ENCODE measurements at places on chromosomes 11 and 22.

DNA sequence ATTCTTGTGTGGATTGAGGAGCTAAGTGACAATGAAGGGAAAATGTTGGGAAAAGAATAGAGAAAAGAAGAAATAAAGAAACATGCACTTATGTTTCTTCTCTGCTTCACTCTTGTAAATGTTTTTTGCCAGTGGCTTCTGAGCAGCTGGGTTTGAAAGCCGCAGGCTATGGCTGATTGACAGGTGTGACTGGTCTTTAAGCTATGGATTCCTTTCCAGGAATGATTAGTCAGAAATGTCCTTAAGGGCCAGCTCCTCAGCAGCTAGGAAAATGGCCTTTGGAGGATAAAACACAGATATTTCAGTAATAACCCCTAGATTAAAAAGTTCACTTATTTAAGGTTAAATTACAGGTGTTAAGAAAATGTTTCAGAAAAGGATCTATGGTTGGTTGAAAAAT is 6.5 kb upstream of the USP28 start:
- no peak for DNase-seq

- DNase-seq = no peak
Observed at GRCh38 chr11:43072911-43073310, 238.9 kb upstream of the API5 start.

DNA sequence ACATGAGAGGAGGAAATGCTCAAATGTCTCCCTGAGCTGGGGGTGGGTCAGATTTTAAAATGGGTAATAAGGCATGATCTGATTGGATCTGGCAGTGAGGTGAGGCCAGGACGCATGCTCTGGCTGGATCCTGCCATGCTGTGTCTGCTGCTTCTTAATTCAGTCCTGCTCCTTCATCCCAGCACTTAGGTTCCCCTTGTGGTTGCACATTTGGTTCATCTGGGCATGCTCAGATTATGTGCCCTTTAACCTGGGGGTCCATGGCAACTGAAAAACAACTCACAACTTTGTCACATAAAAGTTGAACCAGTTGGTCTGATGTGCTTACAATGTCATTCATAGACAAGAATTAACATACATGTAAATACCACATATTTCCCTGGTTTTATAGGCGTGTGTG is 67.9 kb downstream of the PIWIL4 start:
- DNase-seq = no peak

GRCh38 chr22:19940536-19941364 is 822 bp upstream of the COMT start:
- no peak for DNase-seq

GRCh38 chr11:115576606-115577380 is 72.6 kb upstream of the CADM1 start:
- no peak for DNase-seq

DNA sequence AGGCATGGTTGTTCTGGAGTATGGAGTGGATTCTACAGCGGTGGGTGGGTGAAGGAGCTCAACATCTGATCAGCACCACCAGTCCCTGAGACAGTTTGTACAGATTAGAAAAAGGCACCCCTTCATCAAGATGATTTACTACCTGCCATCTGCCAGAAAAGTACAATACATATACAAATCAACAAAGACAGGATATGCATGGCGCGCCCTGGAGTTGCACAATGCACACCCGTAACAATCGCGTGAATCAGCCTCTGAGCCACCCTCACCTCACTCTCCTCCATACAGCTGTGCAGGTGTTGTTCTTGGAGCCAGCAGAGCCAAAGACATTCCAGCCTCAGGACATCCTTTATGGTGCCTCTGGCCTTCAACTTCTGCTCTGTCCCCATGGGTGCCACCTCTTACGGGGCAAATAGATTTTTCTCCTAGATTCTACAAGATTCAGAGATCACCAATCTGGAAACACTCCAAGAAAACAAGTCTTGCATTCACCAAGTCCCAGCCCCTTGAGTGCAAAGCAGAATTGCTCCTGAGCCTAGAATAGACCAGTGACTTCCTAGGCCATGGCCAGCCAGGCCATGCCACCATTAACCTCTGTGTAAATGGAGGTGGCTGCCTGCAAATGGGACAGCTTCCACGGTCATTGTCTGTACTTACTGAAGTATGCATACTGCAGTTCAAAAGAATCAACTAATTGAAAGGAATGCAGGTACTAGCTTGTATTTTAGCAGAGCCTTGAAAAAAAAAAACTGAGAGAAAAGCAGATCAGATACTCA is 490.9 kb downstream of the SOX6 start:
- no peak for DNase-seq

DNA sequence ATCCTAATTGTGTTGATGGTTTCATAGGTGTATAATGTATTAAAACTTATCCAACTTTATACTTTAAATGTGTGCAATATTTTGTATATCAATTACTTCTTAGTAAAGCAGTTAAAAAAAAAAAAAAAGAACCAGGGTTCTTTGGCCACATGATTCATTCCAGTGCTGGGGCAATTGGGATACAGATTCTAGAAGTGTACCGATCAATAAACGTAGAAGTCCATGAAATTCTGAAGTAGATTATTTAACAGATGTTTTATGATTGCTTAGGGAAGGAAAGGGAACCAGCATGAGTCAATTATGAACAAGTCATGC is 51.0 kb downstream of the MAPK1 start:
- no peak for DNase-seq

GRCh38 chr11:92107331-92107730 is 117.3 kb upstream of the FAT3 start:
- DNase-seq = no peak

- no peak for DNase-seq
Observed at GRCh38 chr11:120494595-120494994, 17.0 kb upstream of the GRIK4 start.

GRCh38 chr11:27509908-27510307 is 3.3 kb upstream of the LIN7C start:
- no peak for DNase-seq

DNA sequence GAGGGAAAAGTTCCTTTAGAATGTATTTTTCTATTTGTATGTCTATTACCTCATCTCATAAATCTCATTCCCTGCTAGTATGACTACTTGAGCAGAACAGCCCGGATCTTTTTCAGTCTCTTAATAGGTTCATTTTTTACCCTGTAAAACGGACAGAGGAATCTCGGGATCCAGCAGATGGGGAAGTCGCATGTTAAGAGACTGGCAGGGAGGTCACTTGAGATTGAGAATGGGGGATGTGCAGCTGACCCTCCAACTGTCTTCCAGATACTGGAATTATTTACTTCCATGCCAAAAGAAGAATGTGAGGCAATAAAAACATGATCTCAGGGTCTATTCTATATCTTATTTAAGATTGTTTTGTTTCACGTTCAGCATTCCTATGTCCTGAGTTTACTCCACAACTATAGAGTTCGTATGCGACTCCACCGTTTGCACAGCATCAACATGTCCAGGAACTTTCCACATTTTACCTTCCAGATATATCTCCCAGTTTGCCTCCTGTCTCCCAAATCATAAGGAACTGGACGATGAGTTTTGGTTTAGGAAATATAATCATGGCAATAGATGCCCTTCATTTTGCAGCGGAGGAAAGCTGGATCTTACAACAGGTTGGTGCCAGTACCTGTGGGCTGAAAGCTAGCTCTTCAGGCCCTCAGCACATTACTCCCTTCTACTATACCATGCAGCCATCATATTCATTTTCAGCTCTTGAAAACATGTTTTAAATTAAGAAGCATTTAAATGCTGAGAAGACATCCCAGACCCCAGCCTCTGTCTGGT is 181.5 kb downstream of the MAML2 start:
- no peak for DNase-seq

DNA sequence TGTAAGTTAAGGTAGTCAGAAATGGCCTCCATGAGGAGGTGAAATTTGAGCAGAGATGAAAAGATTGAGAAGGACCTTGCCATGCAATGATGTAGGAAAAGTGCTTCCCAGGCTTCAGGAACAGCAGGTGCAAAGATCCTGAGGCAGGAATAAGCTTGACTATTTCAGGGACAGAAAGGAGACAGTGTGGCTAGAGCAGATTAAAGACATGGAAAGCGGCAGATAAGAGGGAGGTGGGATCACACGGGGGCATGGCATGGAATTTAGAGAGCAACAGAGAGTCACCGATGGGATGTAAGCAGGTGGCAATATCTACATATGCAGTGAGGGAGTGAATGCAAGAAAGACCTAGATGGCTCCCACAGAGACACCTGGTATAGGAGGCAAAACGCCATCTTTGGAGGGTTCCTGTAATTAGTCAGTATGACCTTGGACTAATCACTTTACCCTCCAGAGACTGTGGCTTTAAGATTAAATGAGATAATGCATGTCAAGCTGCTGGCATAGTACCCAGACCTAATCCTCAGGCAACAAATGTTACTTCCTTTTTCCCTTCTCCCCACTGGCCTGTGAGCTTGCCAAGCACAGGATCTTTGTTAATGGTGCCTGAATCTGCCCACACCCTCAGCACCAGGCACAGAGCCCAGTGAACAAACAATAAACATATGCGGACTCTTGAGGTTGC is 24.6 kb upstream of the ACER3 start:
- no peak for DNase-seq

GRCh38 chr11:58334708-58335107 is 24.2 kb downstream of the OR5B17 start:
- DNase-seq = no peak

Measured in stimulated activated CD8-positive, alpha-beta memory T cell treated with anti-CD3 and anti-CD28 coated beads, Interleukin-2, amount 100 ng/mL, for 48 hours (primary cell).